Left lung (tissue), 14 donors: ENCODE measurements at places on chromosomes 3 and 15. TPM values are rescaled to one million over a fixed set of nuclear protein-coding genes. Genes with fewer than 3 reads are reported as not detected.

The CGNL1 gene
- 31.2 TPM for total RNA-seq

The GP5 gene
- total RNA-seq: 0.16 TPM

The ACTC1 gene
- total RNA-seq: 3.3 TPM

GRCh38 chr3:162764051-162764807 lies 1267.6 kb downstream of the OTOL1 start:
- H3K27ac ChIP-seq: no peak overlapping the region
- no peak for DNase-seq
- H3K4me3 ChIP-seq: no peak overlapping the region

DNA sequence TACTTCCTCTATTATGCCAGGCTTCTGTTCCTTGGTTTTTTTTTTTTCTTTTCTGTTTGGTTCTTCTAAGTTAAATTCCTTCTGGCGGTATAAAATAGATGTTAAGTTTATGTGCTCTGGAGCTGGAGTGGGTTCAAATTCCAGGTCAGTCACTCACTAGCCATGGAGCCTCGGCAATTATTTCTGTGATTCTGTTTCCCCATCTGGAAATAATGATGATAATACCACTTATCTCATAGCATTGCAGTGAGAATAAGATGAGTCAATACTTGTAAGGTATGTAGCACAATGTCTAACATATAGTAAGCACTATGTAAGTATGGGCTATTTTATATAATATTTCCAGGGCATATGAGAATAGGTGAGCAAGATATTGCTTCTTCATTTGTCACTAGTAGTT lies 33.2 kb upstream of the ZDHHC23 start:
- no peaks in the 10 kb centered on the region for H3K36me3 ChIP-seq
- H3K27ac ChIP-seq: no peak overlapping the region
- H3K4me1 ChIP-seq: no peaks in the 10 kb centered on the region

- H3K4me1 ChIP-seq: no peaks in the 10 kb centered on the region
- H3K4me3 ChIP-seq: no peak overlapping the region
- no peaks in the 10 kb centered on the region for H3K27me3 ChIP-seq
- H3K27ac ChIP-seq: no peak overlapping the region
- no peak for DNase-seq
These were observed 48.7 kb downstream of the ECT2 start for GRCh38 chr3:172799246-172799645.

DNA sequence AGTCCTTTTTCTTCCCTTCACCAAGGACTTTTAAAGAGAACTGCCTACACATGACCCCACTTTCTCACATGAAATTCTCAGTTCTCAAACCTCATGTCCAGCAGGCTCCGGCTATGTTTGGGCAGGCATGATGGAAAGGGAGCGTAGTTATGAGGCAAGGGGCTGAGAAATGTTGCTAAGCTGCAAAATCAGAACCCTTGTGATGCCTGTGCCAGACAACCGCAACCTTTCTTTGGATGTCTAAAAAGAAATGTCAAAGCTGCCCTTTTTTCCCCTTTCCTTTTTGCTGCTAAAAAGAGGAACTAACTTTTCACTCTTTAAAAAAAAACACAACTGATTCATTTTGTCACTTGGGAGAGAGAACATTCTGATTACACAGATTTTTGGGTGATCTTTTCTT lies 19.2 kb downstream of the GNB4 start:
- H3K4me1 ChIP-seq: peaks cover 50% of the 10 kb centered on the region
- no peak overlapping the region for H3K4me3 ChIP-seq
- no peaks in the 10 kb centered on the region for H3K27me3 ChIP-seq
- DNase-seq: peak; percentile 22
- no peak overlapping the region for H3K27ac ChIP-seq

- no peak overlapping the region for H3K27ac ChIP-seq
- H3K36me3 ChIP-seq: no peaks in the 10 kb centered on the region
- no peaks in the 10 kb centered on the region for H3K27me3 ChIP-seq
- H3K4me3 ChIP-seq: no peak overlapping the region
- no peak for DNase-seq
- H3K4me1 ChIP-seq: no peaks in the 10 kb centered on the region
These were observed 13.9 kb upstream of the SLITRK3 start for GRCh38 chr3:165210132-165210531.

DNA sequence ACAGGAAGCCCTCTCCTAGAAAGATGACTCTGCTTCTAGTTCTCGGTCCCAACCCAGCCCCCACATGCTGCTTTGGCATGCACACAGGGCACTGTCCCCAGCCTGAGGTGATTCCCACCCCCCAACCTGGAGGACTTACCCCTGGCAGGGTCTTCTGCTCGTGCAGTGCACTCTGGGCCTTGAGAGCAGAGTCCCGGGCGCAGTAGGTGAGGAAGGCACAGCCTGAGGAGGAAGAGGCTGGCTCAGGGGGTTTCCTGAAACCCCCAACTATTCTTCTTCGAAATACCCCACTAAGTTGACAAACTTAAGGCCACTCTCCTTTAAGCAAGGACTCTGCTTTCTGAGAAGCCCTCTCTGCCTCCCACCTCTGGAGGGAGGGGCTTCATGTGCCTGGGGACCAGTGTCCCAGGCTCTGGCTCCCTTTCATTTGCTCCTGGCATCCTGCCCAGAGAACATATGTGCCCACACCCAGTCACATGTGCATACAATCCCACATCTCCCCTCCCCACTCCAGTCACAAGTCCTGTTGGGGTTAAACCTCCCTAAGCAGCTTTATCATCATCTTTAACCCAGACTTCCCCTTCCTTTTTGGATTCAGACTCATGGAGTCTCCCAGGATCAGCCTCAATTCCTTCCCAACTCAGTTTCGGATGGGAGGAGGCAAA lies 4.1 kb downstream of the CELF6 start:
- no peaks in the 10 kb centered on the region for H3K4me1 ChIP-seq
- H3K27ac ChIP-seq: no peak overlapping the region
- no peak for DNase-seq
- no peaks in the 10 kb centered on the region for H3K36me3 ChIP-seq
- no peak overlapping the region for H3K4me3 ChIP-seq

DNA sequence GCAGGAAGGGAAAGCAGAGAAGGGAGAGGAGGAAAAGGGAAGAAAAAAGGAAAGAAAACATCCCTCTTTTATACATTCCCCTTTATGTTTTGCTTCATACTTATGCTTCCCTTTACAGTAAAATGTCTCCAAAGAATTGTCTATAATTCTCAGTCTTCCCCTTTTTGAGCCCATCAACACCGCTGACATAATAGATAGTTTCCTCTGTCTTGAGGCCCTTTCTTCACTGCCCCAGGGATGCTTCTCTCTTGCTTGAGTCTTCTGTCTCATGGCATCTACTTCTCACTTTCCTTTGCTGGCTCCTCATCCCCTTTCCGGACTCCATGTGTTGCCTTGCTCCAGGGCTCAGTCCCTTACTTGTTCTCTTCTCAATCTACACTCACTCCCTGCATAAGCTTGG lies 99.7 kb upstream of the DAZL start:
- no peaks in the 10 kb centered on the region for H3K4me1 ChIP-seq
- H3K27ac ChIP-seq: peak overlapping the region; percentile 56
- no peak for DNase-seq
- no peak overlapping the region for H3K4me3 ChIP-seq
- no peaks in the 10 kb centered on the region for H3K27me3 ChIP-seq

- no peaks in the 10 kb centered on the region for H3K27me3 ChIP-seq
- no peak overlapping the region for H3K27ac ChIP-seq
- no peak for DNase-seq
- H3K4me1 ChIP-seq: no peaks in the 10 kb centered on the region
These were observed 113.4 kb downstream of the FBLN2 start for GRCh38 chr3:13662238-13662847.
